Omental fat pad (tissue), 4 donors: ENCODE measurements at places on chromosomes 7 and 10. TPM values are rescaled to one million over a fixed set of nuclear protein-coding genes. Genes with fewer than 3 reads are reported as not detected.

GRCh38 chr10:23150091-23150490 lies 42.0 kb upstream of the PTF1A start:
- DNase-seq, result no peak

DNA sequence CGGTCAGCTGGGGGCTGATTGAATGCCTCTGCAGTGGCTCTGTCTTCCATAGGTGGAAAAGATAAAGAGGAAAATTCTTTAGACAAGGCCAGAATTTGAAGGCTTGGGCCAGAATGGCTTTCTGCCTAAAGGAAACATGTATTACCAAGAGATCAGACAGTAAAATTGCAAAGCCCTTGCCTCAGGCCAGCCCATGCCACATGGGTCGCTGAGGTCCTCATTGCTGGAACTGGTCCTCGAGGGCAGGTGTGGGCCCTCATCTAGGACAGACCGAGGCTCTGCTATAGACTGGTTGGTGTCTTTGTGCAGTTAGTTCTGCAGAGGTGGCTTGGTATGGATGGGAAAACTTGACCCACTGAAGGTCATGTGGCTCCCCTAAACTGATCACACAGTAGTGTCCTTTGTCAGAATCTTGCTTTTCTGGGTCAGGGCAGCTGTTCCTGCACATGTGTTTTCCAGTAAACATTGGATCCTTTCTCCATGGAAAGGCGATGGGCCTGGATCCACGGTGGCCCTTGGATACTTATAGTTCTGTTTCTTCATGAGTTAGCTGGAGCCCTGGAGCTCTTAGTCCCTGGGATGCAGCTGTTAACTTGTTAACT lies 80.4 kb downstream of the TMEM178B start:
- no peak for DNase-seq

SORBS1 gene
- total RNA-seq, result 120 TPM

SYNPO2L gene
- total RNA-seq, result not detected

MMD2 gene
- total RNA-seq, result not detected

HOXA2 gene
- total RNA-seq, result 1.5 TPM

CLDN12 gene
- total RNA-seq, result 21.9 TPM
